ENCODE measurements at places on chromosomes 16 and 17. TPM values are rescaled to one million over a fixed set of nuclear protein-coding genes. Genes with fewer than 3 reads are reported as not detected.

GRCh38 chr16:21263640-21264570 is 14.2 kb downstream of the CRYM start:
- no peak for DNase-seq

GRCh38 chr17:36498560-36499300 is 12.2 kb downstream of the ZNHIT3 start:
- no peak for DNase-seq

GRCh38 chr17:70498631-70499030 is 329.3 kb downstream of the KCNJ2 start:
- no peak for DNase-seq

- DNase-seq = no peak
These were observed 3.8 kb upstream of the BAHCC1 start for GRCh38 chr17:81391293-81391935.

DNA sequence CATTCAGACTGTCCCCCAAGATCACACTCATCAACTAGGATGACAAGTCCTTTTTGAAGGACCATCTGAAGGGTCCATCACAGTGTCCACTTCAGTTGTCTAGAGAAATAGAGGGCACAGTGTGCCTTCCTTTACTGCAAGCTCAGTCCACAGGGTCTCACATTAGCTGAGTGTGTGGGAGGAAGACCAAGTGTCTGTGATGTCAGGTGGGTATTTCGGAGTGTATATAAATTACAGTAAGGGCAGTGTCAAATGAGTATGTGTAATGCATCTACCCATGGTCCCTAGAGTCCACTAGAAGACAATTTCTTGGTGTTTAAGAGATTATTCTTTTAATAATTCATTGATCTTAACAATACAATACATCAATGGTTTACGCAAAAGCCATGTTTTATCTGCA is 272.2 kb downstream of the CDH13 start:
- no peak for DNase-seq

DNA sequence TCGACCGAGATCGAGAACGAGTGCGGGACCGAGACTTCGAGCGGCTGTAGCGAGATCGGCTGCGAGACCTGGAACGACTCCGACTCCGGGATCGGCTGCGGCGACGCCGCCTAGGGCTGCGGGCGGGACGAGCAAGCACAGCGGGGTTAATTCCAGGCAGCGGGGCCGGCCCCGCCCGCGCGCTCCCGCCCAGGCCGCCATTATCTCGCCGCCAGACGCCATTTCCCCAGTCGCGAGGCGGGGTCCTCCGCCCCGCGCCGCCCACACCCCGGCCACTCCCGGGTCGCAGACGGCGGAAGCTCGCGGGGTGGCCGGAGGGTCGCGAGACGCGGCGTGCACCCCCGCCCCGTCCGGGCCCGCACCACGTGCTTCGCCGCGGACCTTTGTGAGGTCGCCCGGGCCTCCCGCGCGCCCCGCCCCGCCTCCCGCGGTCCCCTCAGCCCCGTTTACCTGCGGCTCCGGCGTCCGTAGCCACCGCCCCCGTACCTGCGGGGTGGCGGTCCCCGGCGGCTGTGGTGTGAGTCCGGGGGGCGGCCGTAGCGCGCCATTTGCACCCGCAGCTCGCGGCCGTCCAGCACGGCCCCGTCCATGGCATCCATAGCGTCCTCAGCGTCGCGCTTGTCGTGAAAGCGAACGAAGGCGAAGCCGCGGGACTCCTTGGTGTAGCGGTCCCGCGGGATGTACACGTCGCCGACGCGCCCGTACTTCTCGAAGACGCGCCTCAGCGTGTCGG is 616 bp downstream of the SRSF2 start:
- DNase-seq = peak; percentile 49

DNA sequence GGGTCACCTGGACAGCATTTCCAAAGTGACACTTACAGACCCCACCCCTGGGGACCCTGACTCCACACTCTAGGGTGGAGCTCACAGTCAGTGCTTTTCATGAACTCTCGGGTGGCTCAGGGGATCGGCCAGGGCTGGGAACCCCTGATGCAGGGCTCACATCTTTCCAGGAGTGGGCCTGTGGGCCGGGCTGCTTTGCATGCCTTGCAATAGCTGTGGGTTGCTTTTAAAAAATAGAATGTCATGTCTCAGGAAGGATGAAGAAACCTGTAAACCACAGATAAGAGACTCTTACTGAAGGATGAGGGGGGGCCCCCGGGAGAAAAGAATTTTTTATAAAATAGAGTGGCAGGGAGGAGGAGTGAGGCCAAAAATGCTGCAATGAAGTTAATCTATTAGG is 40.2 kb downstream of the RBFOX3 start:
- no peak for DNase-seq

DNA sequence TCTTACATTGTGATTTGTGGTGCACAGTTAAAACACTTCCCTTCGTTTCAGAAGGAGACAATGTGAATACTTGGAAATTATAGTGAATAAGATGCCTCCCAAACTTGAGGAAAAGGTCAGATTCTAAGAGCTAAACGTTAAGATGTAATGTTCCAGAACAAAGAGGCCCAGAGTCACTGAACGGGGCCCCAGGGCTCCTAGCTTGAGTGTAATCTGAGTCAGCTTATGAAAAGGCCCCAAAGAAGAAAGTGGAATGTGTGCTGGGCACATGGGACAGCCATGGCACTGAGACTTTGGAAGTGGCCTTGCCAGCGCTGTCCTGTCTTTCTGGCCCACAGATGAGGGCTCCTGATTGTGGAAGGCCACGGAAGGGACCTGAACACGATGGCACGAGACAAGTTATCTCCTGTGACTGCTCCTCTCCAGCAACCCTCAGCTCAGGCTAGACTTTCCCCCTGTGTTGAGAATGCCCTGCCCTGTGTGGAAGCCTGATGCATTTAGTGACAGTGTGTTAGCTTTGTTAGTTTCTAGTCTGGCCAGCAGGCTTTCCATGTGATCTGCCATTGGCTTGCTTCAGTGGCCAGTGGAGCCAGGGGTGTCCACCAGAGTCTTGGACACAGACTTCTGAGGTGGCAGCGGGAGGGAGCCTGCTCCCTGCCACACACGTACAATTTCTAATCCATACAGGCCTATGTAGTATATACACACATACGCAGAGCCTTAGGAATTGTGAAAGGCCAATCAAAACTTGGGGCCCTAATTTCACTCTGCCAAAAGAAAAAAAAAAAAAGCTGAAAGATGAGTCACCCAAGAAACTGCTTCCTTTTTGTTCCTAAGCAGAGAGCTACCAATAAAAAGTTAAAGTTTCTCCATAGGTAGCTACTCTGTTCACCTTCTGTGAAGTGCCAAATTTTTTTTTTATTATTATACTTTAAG is 13.1 kb downstream of the SPATA33 start:
- no peak for DNase-seq

- DNase-seq = no peak
These were observed 102.1 kb downstream of the CLEC16A start for GRCh38 chr16:11046382-11046931.

GRCh38 chr17:47363171-47363570 is 39.4 kb downstream of the EFCAB13 start:
- no peak for DNase-seq

GRCh38 chr17:44687756-44688155 is 1.8 kb downstream of the CCDC43 start:
- no peak for DNase-seq

DNA sequence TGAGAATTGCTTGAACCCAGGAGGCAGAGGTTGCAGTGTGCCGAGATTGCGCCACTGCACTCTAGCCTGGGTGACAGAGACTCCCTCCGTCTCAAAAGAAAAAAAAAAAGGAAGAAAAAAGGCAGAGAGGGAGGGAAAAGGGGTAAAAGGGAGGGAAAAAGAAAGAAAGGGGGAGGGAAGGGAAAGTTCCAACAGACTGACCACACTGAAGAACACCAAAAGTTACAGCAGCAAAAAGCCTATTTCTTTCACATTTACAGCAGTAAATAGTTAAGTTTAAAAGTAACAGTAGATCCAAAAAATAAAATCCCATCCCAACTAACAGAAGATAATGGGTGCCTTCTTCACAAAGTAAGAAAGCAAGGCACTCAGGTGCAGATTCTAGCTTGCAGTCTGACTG is 36.9 kb upstream of the C17orf78 start:
- no peak for DNase-seq

DNA sequence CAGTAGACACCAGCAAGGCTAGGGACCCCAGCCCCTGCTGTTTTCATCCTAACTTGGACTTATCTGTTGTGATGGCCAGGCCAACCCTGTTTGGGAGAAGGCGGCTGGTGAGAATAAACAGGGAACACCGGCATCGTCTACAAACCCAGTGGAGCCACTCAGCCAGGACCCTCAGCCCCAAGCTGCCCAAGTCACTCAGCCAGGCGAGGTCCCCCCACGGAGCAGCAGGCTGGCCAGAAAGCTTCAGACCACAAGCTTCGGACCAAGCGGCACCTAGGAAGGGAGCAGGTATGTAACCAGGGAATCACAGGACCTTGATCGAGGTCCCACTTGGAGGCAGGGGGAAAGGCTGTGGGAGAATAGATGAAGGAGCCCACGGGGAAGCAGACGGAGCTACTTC is 23.4 kb downstream of the RBFOX3 start:
- DNase-seq = no peak

- no peak for DNase-seq
These were observed 338.3 kb downstream of the CA10 start for GRCh38 chr17:51820252-51820651.

DNA sequence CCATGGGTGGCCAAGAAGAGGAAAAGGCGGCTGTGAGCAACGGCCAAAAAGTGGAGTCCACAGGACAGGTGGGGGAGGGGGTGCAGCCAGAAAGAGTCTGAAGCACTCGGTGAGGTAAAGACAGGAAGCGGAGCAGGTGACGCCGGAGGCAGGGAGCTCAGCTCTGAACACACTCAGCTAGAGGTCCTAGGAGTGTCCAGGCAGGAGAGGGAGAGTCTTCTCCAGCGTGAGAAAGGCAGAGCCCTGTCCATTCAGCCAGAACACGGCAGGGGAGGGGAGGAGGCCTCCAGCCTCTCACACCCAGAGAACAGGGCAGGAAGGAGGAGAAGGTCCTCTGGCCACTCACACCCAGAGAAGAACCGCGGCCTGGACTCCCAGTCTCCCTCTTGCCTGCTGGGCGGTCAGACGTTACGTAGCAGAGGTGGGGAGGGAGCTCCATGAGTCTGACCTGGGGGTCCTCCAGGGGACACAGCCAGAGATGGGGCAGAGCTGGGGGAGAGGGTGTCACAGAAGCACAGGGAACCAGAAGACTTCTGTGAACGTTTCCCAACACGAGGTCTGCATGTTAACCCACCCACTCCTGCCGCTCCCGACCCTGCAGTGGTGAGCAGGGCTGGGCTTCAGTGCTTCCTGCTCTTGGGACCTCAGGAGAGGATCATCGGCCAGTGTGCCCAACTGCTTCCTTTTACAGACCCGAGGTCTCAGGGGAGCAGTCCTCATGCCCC is 89.2 kb downstream of the ABR start:
- DNase-seq = no peak

GRCh38 chr16:62966626-62967025 is 930.4 kb upstream of the CDH8 start:
- DNase-seq = no peak

DNA sequence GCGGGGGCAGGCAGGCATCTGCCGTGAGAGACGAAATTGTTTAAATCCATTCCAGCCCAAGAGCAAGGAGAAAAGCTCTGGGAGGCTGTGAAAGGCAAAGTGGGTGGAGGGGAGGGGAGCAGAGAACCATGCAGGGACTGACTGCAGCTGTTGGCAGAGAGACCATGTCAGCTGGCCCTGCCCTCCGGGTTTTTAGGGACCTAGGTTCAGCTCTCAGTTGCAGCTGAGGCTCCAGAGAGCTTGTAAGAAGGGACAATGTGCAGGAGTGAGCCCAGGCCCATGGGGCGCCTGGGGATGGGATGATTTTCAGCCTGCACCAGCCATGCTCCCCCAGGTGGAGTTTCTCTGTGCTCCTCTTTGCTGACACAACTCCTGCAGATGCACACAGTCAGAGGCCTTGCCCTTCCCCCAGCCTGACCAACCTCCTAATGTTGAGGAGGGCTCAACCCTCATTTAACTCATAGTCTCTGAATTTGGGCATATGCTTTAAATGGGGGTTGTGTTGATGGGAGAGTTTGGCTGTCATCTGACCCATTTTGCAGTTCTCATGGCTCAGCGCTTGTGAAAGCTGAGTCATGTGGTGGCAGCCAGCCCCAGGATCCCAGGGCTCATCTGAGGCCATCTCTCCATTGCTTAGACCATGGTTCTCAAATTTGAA is 70.9 kb downstream of the PLXDC1 start:
- peak; percentile 41 for DNase-seq

DNA sequence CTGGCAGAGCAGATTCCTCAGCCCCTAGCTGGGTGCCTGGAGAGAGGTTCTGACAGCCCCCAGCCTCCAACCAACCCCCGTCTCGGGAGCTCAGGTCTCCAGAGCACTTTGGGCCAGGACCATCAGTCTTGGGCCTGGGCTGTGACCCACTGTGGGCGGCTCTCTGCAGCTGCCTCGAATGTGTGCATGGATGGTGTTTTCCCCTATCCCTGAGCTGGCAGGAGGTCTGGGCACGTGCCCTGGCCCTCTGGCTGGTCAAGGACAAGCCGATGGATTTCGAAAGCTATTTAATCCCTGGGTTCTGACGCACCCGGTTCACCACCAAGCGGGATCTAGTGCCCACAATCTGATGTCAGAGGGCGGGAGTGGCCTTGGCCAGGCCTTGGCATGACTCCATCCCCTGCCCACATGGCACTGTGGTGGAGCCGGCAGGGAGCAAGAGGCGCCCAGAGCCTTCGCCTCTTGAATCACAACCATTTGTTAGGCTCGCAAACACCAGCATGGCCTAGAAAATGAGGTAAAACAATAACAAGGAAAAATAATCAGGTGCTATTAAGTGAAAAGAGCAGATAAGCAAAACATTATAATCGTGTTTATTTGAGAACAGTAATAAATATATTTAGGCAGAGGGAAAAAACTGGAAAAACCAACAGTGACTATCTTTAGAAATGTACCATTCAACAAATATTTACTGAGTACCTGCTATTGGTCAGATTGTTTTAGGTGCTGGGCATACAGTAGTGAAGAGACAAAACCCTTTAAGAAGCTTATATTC is 69.3 kb upstream of the TOB1 start:
- peak; percentile 84 for DNase-seq

CLEC3A gene
- not detected for total RNA-seq

SYNGR3 gene
- total RNA-seq = 81.3 TPM

IGSF6 gene
- total RNA-seq = 3.1 TPM

GRAP gene
- total RNA-seq = 3.6 TPM

MYH2 gene
- total RNA-seq = 0.62 TPM

GUCY2D gene
- 0.16 TPM for total RNA-seq

CHMP1A gene
- total RNA-seq = 66.4 TPM

DHODH gene
- 3.9 TPM for total RNA-seq

GRB7 gene
- total RNA-seq = not detected

Measured in occipital lobe (tissue), 3 donors.